Foreskin melanocyte (primary cell): ENCODE measurements at places on chromosomes 11 and 22.

- no peak for DNase-seq
Measured at GRCh38 chr11:134334796-134335571, 3.2 kb downstream of the GLB1L2 start.

DNA sequence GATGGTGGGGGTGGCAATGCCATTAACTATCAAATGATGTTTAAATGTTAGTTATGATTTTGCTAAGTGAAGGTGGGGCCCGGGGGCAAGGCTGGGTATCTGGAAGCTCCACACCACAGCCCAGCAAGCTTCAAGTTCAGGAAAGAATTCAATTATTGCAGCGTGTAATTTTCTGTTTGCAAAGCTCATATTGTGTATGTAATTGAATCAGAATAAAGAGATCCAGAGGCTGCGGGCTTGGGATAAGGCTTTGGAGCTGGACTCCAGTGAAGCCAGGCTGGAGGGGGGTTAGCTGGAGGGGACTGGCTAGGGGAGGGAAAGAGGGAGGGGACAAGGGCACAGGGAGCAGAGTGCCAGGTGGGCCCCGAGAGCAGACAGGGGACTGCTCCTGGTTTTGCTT is 557.1 kb upstream of the CADM1 start:
- DNase-seq = no peak

GRCh38 chr22:21861264-21861848 is 6.1 kb downstream of the MAPK1 start:
- DNase-seq = no peak

DNA sequence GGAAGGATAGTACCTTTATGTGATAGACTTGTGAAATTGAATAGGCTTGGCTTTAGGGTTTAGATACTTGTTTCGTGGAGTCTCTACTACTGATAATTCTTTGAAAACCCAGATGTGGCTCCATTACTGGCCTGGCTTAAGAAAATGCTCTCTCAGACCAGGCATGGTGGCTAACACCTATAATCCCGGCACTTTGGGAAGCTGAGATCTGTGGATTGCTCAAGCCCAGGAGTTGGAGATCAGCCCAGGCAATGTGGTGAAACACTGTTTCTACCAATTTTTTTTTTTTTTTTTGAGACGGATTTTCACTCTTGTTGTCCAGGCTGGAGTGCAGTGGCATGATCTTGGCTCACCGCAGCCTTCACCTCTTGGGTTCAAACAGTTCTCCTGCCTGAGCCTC is 40.9 kb downstream of the ATG13 start:
- DNase-seq = no peak

DNA sequence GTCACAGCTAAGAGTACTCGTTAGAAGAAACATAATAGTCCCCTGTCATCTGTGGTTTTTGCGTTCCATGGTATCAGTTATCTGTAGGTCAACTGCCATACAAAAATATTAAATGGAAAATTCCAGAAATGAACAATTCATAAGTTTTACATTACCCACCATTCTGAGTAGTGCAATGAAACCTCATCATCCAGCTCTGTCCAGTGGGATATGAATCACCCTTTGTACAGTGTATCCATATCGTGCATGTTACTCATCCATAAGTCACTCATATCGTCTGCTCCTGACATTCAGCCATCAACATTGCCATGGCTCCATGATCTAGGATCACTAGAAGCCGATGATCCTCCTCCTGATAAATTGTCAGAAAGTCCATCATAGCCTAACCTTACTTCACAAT is 174.9 kb upstream of the C11orf87 start:
- peak; percentile 29 for DNase-seq

- no peak for DNase-seq
Measured at GRCh38 chr11:69910519-69911309, 91.5 kb upstream of the FGF3 start.

GRCh38 chr22:35991168-35991567 is 37.5 kb downstream of the RBFOX2 start:
- no peak for DNase-seq

GRCh38 chr22:35913925-35914324 is 114.7 kb downstream of the RBFOX2 start:
- DNase-seq = no peak

GRCh38 chr11:132137289-132137980 is 767.0 kb downstream of the NTM start:
- no peak for DNase-seq

GRCh38 chr11:105466582-105467228 is 143.2 kb upstream of the GRIA4 start:
- peak; percentile 22 for DNase-seq

- peak; percentile 79 for DNase-seq
Measured at GRCh38 chr22:41557401-41558240, 3.2 kb upstream of the CSDC2 start.

DNA sequence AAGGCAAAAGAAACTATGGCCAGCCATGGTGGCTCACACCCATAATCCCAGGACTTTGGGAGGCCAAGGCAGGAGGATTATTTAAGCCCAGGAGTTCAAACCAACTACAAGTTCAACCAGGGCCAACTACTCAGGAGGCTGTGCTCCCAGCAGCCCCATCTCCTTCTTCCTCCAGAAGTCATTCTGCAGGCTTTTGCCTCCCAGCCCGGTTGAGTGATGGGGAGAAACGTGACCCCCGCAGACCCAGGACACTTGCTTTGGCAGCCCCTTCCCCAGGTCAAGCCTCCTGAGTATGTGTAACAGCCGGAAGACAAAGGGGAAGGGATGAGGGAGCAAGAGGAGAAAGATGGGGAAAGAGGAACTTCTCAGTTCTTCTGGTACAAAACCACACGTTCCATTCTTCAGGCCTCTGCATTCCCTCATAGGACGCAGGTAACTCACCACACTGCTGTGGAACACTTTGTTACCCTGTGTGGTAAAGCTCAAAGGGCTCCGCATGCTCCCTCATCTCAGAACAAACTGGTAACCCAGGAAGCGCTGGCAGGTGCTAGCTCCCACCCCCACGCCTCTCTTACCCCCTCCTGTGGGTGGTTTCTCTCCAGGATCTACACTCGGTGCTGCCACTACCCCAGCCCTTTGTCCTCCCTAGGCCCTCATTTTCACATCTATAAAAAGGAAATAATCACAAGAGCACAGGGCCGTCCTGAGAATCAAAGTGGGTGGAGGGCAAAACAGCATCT is 4.0 kb downstream of the SULT4A1 start:
- no peak for DNase-seq

GRCh38 chr11:65297026-65297672 is 17.5 kb upstream of the CDC42EP2 start:
- no peak for DNase-seq

DNA sequence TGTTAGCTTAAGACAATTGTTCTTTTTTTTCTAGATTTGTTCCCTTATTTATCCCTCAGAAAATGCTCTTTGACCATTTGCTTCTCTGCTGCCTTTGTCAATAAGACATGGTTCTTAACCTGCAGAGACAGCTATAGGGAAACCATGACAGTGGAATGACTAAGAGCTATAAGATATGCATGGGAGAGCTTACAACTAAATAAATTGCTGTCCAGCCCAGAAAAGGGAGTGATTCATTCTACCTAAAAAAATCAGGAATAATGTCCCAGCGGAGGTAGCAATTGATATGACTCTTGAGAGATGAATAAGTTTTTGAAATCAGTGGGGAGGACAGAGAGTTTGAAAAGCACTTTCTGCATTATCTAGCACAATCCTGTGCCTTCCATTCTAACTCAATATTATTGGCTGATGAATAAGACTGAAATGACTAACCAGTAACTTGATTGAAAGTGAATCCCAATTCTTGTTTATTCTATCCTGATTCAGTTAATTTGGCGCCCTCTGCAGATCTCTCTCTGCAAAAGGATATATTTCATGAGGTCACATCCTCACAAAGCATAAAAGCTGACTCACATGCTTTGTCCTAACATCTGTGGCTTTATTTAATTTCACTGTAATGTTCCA is 680.5 kb upstream of the API5 start:
- DNase-seq = peak; percentile 2

GRCh38 chr11:76796511-76797198 is 13.5 kb downstream of the TSKU start:
- no peak for DNase-seq

GRCh38 chr11:91986218-91986617 is 238.4 kb upstream of the FAT3 start:
- no peak for DNase-seq
